Activated naive CD4-positive, alpha-beta T cell treated with anti-CD3 and anti-CD28 coated beads, Interleukin-2, amount 50 U/mL, for 16 hours (primary cell): ENCODE measurements at places on chromosomes 4 and X.

GRCh38 chr4:102599886-102600285, 98.7 kb downstream of the NFKB1 start:
- no peak for DNase-seq

DNA sequence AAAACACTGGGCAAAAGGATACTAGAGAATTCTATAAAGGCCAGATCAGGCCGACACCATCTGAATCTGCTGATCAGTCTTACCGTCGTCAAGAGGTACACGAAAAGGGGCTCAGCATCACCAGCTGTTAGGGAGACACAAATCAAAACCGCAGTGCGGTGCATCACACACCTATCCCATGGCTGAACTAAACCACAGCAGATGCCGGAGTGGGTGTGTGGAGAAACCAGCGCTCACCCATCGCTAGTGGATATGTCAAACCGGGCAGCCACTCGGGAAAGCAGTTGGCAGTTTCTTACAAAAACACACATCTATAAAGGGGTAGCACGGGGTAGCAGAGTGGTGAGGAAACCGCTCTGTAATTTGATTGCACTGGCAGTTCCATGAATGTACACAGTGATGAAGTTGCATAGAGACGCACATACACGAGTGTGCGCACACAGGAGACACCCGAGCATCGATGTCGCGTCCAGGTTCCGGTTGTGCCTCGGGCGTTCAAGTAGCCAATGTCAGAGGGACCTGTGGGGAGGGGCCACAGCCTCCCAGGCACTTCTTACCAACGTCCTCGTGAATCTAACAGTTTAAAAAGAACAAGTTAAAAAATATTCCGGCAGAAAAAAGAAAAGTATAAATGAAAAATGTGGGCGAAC, 23.1 kb upstream of the CCNQ start:
- DNase-seq, result no peak

DNA sequence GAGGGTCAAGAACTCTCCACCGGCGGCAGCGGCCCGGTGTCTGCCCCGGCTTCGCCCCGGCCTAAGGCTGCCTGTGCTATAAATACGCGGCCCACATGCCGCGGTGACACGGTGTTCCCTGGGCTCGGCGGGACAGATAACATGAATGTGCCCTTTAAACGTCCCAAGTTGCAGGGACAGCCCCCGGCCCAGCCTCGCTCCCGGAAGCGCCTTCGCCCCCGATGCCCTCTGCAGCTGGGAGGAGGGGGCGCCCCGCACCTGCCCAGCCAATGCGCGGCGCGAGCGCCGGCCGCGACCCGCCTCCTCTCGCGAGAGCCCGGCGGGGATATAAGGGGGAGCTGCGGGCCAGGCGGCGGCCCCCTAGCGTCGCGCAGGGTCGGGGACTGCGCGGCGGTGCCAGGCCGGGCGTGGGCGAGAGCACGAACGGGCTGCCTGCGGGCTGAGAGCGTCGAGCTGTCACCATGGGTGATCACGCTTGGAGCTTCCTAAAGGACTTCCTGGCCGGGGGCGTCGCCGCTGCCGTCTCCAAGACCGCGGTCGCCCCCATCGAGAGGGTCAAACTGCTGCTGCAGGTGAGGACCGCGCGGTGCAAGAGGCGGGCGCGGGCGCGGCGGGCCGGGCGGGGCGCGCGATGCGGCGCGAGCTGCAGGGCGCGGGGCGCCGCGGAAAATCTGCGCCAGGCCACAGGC, at the start of gene SLC25A4:
Gene SLC25A4 (plus strand): TSS at position 355 of the 689 bp plus-strand sequence. CDS start 107 bp downstream, at position 462.
- peak; percentile 86 for DNase-seq

GRCh38 chr4:80137631-80138030, 59.7 kb upstream of the PRDM8 start:
- no peak for DNase-seq

DNA sequence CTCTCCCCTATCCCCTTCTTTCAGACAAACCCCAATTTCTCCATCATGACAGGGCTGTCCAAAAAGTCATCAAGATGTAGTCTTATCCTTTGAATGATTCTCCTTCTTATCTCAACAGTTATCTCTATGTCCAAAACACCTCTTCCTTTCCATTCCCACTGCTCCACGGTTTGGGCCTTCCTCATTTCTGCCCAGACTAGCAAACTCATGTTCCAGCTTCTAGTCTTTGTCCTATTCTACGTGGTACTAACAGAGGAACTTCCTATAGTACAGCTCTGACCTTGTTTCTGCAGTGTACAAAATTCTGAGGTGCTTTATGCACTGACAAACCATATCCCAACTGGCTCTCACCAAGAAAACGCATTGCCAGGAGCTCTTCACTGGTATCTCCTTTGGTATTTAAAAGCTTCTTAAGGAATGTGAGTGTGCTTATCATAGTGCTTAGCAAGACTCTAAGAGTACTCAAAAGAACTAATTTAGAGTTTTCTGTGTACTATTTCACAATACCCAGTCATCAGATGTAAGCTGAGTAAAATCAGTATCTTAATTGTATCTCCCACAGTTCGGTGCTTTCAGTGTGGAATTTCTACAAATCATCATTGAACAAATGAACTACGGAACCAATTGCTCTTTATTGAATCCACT, 65.5 kb downstream of the MAML3 start:
- DNase-seq, result no peak

DNA sequence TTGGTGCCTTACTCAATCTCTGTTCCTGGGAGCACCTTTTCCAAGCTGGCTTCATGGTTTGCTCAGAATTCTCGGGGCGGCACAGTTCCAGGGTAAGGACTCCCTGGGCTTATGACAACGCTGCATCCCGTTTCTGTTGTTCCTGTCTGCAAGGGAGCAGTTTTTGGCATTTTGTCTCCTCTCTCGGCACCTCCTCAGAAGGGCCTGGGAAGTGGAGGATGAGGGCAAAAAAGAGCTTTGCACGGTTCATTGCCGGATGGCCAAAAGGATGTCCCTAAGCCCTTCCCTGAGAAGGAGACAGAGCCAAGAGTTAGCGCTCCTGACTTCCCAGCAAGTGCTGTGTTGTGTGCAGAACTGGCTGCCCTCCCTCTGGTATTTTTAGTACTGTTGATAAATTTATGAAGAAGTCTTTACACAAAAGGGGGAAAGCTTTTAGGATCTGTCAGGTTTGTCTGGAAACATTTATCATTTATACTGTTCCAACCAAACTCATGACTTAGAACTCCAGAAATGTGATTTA, 13.4 kb downstream of the SRD5A3 start:
- no peak for DNase-seq

GRCh38 chr4:4914059-4914820, 54.8 kb downstream of the MSX1 start:
- no peak for DNase-seq

- no peak for DNase-seq
Measured at GRCh38 chr4:112889199-112889598, 160.3 kb upstream of the ANK2 start.

DNA sequence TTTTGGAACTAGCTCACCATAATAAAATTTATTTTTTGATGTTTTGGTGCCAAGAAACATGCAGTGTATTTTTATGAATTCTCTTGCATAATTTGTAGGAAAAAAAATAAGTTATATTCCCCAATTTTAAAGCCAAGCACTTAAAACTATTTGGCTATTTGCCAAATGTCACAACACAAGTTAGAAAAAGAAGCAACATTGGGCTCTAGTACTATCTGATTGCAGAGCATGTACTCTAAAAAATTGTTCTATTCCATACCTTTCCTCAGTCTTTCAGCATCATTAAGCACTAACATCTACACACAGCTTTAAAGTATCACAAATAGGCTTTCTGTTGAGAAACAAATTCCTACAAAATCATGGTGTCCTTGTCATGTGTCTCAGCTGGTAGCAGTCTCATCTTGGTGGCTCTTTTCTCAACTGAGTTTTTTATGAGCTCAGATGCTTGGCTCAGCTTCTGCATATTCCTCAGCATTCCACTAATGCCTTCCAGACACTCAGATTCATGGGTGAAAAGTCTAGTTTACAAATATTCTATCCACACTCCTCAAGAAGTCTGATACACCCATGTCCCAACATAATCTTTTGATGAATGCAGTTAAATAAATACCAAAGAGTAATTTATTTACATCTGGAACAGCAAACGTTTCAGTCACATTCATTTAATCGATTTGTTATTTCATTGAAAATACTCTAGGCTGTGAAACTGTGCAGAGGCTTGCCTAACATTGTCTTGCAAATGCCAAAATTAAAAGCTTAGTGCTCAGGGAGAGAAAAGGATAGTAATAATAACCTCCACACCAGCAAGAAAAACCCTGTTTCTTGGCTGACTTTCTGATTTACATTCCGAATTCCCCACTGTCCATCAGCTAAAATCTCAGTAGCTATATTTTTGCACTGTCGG, 2209.9 kb downstream of the PCDH7 start:
- no peak for DNase-seq
